ENCODE measurements at places on chromosomes 2 and 18.

- no peak for DNase-seq
Observed at GRCh38 chr2:224574423-224575084, 10.6 kb downstream of the CUL3 start.

DNA sequence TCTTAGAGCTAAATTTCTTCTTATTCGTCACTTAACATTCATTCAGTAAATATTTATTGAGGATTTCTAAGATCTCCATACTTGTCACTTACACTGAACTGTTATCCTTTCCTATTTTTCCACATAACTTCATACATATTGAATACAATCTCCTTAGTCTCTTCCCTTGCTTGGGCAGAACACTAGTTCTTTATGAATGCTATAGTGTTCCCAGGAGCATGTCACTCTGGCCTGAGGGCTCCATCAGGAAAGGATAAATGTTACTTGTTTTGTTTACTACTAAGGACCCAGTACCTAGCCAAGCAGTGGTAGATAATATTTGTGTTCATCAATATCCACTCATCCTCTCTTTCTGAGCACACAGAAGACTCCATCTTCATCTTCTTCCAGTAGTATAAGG, 544.7 kb downstream of the ZEB2 start:
- no peak for DNase-seq

DNA sequence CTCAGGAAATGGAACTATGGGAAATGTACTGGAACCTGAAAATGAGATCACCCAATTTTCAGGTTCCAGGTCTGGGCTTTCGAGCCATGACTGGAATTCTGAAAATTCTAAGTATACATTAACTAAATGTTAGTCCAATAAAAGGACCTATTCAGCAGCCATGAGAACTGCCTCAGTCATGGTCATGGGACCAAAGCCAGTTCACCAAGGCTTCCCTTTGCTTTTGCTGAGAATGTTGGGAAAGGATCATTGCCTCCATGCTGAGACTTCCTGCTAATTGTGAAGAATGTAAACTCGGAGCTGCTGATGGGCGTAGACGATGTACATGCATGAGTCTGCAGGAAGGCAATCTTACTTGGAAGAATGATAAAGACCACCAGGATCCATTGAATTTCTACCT, 624.4 kb upstream of the SOX11 start:
- no peak for DNase-seq

- DNase-seq: no peak
Observed at GRCh38 chr18:33146014-33146413, 294.5 kb downstream of the CCDC178 start.

DNA sequence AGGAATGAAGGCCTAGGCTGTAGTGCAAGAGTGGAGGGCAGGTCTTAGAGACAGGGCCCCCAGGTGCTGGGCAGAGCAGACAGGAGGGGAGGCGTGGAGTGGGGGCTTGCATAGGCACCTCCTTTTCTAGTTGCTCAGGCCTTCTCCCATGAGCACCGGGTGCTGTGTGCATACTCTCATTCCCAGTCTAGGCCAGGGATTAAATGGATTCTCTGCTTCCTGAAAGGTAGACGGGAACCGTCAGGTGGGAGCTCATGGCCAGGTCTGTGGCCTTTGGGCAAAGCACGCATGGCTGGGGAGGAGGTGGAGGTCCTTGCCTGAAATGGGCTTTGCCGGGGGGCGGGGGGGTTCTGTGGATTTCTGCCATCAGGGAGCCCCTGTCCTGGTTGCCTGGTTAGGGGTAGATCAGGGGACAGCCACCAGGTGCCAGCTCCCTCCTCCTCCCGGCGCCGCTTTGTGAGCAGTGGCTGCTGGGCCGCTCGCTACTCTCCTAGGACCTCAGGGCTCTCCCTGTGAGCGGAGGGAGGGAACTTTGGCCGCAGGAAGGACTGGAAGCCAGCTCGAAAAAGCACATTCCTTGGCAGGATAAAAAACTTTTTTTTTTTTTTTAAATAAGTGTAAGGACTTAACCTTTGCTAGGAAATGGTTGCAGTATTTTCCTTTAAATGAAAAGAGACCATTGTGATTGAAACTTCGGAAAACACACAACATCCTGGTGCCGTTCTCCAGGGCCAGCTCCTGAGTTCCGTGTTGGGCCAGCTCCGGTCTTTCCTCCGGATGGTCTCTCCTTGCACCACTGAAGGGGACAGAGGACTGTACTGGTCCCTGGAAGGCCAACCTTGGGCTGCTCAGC, 82.8 kb upstream of the HAAO start:
- no peak for DNase-seq

DNA sequence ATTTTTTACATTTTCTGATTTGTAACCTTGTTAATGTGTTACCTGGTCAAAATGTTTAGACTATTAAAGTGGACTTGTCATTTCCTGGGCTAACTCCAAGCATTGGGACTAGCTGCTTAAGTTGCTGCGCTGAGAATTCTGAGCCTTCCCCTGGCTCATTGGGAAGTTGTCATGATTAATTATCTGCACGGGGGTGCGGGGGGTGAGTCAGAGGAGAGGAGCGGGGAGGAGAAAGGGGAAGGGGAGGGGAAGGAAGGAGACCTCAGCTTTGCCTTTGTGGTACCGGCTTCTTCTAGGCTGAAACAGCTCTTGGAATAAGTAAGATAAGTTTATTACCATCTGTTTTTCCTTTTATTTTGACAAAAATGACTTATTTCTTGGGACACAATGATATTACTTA, 52.9 kb upstream of the APCDD1 start:
- no peak for DNase-seq

DNA sequence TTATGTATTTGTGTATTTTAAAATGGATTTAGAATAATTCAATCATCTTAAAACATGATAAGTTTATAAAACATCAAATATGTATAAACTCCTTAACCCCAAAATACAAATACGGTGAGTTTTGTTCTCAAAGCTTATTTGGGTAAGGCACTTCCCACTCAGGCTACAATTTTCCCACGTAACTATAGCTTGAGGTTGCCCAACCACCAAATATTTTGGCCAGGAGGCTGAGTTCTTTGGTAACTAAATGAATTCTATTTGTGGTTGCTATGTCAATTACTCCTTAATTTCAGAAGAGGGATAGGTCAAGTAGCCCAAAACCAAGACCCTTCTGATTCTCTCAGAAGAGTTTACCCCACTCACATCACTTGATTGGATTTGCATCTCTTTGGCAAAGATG, 70.4 kb downstream of the MYL12B start:
- peak; percentile 59 for DNase-seq

All from astrocyte of the cerebellum (primary cell).